ENCODE measurements at places on chromosomes 5 and 9.

- DNase-seq = no peak
Observed at GRCh38 chr5:55294935-55295334, 12.6 kb downstream of the DHX29 start.

- no peak for DNase-seq
Observed at GRCh38 chr5:141483902-141484301, 928 bp upstream of the PCDHGC4 start.

- DNase-seq = no peak
Observed at GRCh38 chr5:28850320-28850921, 1812.0 kb upstream of the CDH9 start.

DNA sequence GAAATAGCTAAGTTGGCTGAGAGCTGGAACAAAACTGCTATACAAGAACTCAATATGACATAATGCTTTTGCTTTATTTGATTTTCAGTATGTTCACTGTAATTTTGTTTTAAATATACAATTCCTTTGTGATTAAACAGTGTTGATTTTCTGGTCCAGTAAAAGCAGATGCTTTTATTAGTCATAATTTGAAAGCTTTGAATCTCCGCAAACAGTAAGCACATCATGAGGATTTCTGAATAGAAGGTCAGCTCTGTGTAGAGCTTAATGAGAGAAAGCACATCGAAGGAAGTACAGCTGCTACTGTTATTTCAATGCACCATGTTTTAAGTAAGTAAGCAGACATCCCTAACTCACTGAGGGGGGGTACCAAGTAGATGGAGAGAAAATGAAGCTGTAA lies 701.3 kb upstream of the ACO1 start:
- DNase-seq = no peak

- no peak for DNase-seq
Observed at GRCh38 chr9:129282272-129282671, 104.2 kb upstream of the IER5L start.
